Stimulated activated naive B cell treated with anti-CD40 and anti-IgM and Interleukin-4, amounts not matched to agents 10 μg/mL and 1 μg/mL and 100 μg/mL, for 72 hours (primary cell): ENCODE measurements at places on chromosomes 16 and 17.

GRCh38 chr16:68776821-68777485 lies 39.9 kb downstream of the CDH1 start:
- no peak for DNase-seq

GRCh38 chr16:86901483-86901882 lies 323.1 kb downstream of the FOXL1 start:
- no peak for DNase-seq

DNA sequence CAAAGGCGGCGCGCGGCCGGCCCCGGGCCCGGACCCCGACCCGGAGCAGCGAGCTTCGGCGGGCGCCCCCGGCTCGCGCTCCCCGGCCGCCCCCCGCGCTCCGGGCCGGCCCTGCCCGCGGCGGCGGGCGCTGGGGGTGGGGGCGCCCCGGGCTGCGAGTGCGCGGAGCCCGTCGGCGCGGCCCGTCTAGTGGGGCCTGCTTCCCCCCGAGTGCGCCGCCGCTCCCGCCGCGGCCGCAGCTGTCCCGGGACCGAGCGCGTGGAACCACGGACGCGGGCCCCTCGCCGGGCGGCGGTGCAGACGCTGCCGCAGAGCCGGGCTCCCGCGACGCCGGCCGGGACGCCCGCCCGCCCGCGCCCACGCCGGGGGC lies 308 bp downstream of the ADCY9 start:
- DNase-seq = no peak

DNA sequence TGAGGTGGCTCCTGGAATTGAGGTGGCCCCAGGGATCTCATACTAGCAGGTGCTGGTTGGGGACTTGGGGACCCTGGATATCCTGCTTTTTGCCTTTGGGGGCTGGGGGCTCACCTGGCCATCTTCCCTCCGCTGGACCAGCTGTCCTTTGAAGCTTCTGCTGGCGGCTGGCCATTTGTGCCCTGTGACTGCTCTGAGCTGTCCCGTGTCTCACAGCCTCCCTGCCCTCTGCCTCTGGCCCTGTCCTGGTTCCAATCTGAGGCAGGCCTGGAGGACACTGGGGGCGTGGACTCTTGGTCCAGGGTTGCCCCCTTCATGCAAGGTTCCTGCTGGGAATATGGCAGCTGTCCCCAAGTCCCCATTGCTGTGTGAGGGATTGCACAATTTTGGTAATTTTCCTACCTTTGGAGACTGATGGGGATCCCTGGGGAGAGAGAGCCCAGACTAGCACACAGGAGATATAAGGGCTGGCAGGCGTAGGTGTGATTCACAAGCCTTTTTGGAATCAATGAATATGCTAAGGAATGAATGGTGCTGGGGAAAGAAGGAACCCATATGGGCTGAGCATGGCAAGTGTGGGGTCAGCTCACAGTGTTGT lies 19.2 kb downstream of the ADCY7 start:
- DNase-seq = no peak

DNA sequence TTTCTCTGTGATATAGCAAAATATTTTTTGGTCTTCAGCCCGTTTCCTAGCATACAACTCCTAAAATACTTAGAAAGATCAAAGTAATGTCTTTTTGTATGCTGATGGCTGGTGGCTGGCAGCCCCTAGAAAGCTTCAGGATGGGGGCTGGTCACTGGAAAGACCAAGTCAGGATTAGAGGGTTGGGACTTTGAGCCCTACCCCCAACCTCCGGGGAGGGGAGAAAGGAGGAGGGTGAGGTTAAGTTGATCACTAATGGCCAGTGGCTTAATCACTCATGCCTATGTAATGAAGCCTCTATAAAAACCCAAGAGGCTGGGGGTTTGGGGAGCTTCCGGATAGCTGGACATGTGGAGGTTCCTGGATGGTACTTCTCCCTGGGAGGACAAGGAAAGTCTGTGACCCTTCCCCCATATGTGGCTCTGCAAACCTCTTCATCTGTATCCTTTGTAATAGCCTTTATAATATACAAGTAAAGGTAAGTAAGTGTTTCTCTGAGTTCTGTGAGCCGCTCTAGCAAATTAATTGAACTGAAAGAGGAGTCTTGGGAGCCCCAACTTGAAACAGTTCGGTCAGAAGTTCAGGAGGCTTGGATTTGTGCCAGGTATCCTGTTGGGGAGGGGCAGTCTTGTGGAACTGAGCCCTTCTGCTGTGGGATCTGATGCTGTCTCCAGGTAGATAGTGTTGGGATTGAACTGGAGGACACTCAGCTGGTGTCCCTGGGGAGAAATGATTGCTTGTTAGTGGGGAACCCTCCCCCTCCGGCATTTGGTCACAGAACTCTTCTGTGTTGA lies 3.5 kb downstream of the SLC7A6 start:
- no peak for DNase-seq

GRCh38 chr17:82640036-82640435 lies 8.2 kb downstream of the WDR45B start:
- no peak for DNase-seq

DNA sequence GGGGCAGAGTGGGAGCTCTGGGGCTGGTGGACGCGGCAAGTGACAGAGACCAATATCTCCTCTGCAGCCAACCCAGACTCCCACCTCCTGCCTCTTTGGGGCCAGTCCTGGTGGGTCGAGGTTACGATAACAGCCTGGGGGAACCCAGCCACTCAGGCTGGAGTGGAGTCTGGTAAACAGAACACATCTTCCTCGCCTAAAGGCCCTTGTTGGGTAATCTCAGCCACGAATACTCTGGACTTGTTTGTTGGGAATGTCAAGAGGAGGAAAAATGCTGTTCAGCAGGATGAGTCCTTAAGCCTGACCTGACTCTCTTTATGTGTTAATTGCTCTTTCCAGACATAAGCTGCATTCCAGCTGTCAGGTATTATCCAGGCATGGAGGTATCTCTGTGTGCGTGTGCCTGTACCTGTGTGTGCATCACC lies 8.0 kb upstream of the SPNS2 start:
- DNase-seq = no peak

GRCh38 chr17:39702901-39703893 lies 3.3 kb downstream of the ERBB2 start:
- no peak for DNase-seq

GRCh38 chr16:82643936-82644630 lies 17.3 kb downstream of the CDH13 start:
- DNase-seq = no peak

DNA sequence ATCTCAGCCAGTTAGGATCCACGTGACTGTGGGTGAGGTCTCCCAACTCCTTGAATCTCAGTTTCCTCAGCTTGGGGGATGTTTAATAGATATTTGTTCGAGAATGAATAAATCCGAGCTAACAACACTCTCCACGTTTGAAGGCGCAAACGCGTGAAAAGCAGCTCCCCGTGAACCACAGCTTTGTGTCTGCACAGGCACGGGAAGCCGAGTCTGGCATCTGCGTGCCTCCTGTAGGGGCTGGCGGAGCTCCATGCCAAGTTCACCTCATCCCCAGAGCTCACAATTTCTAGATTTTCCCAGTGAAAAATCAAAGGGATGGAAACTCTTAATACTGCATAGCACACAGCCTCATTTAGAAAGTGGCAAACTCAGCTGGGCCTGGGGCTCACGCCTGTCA lies 14.3 kb downstream of the SGSH start:
- DNase-seq = no peak
